ENCODE measurements at places on chromosomes 5 and 9.

GRCh38 chr9:69019808-69020207 is 5.9 kb upstream of the PRKACG start:
- no peak for DNase-seq

- no peak for DNase-seq
Measured at GRCh38 chr5:34011536-34011935, 3.7 kb upstream of the AMACR start.

- DNase-seq = no peak
Measured at GRCh38 chr9:121292801-121293241, 24.9 kb downstream of the GSN start.

- no peak for DNase-seq
Measured at GRCh38 chr9:126667190-126668055, 53.7 kb downstream of the LMX1B start.

GRCh38 chr5:96968074-96968473 is 32.2 kb downstream of the LNPEP start:
- DNase-seq = peak; percentile 42

DNA sequence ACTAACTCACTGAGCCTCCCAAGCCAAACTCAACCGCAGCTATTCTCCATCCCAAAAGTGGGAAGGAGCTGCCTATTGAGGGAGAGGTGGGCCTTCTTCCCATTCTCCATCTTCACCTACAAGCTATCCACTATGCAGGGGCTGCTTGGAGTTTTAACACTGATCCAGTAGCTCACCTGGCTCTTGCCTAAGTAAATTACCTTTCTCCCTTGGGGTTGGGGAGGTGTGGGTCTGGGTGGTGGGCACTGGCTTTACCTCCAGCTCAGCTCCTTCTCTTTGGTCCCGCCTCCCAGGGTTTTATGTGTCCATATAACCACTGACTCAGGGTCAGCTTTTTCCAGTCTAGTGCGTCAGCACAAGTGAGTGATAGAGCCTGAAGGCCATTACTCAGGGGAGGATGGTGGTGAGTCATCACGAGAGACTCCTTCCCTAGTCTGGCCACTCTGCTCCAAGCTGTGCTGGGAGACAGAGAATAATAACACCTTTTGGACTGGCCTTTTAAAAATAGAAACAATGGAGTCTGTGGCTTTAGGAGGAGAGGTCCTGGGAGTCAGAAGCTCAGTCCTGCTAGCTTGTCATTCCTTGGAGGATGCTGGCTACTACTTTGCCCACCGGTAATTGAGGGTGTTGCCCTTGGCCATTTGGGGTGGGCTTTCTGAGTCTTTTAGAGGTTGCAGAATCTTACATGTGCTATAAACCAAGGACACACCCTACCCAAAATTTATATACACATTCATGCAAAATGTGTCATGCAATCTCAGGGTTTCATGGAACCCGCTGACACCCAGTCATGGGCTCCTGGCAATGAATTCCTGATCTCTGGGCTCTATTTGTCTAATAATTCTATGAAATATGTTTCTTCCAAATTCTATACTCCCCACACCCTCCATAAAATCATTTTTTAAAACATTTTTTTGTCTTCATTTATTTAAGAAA is 35.6 kb upstream of the ATP6V1G1 start:
- DNase-seq = peak; percentile 99

DNA sequence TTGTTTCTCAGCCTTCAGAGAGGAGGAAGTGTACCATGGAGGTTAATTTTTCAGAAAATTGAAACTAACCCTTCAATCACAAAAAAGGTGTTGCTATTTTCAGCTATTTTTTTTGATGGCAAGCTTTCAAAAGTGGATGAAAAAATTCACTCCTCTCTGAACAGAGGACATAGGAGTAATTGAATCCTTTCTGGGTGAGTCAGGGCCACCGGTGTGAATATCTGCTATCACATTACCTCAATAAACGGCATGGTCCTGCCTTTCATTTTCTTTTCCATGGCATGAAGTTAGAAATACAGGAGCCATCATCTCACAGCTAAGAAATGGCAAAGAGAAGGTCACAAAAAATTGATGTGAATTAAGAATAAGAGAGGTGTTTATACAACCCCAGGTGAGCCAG is 90.2 kb upstream of the CCDC112 start:
- DNase-seq = no peak

DNA sequence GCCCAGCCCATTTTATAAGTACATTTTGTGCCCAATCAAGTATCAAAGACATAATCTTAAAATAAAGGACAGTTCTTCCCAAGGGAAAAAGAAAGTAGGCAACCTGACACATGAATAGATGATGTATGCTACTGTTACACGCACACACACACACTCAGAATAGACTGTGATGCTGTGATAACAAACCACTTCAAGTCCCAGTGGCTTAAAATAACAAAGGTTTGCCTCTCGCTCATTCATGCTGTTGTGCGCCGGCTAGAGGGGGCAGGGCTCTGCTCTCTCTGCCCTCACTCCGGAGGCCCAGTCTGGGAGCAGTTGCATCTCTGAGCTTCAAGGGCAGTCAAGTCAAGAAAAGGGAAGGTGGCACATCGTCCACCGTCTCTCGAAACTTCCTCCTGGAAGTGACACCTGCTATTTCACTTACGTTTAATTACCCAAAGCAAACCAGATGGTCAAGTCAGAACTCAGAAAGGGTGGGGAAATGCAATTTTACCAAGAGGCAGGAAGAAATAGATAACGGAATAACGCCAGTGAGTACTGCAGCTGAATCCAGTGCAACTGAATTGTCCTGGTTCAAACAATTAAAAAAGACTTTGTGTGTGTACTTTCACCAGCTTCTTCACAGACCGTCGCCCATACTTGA is 43.3 kb downstream of the ANKRD33B start:
- DNase-seq = no peak

DNA sequence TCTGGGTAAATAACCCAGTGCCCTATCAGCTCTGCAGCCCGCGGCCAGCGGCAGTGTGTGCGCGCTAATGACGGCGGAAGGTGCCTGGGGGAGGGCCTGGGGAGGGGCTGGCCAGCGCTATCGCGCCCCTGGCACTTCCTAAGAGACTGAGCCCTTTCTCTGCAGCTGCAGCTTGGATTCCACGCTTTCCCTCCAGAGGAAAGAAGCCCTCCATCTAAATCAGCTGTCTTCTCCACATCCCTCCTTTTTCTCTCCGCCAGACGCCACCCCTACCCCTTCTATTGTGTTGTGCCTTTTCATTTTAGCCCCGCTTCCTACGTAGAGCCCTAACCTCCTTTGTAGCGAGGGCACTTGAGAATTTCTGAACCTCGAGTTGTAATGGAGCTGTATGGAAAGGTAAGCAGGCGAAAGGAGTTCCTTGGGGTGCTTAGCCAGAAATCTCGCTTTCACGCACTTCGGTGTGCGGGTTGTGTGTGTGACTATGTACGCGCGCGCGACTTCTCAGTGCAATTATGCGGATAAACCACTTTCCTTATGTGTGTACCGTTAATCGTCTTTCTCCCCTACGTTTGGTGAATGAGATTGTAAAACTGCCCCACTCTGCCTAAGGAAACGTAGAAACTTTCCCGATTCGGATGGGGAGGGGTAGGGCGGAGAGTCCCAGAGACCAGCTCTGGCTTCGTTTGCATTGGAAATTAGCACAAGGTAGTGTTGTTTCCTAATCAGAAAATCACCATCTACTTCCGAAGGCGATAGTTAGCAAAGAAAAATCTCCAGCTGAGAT is 664 bp upstream of the RAB3C start:
- DNase-seq = no peak

DNA sequence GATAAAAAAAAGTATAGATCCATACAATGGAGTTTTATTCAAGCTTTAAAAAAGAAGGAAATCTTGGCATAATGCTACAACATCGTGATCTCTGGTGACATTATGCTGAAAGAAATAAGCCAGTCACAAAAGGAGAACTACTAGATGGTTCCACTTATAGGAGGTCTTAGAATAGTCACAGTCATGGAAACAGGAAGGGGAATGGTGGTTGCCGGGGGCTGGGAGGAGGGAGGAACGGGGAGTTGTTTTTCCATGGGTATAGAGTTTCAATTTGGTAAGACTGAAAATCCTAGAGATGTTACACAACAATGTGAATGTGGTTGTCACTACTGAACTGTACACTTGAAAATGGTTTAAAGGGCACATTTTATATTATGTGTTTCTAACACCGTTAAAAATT is 94.5 kb downstream of the CFAP90 start:
- DNase-seq = no peak

DNA sequence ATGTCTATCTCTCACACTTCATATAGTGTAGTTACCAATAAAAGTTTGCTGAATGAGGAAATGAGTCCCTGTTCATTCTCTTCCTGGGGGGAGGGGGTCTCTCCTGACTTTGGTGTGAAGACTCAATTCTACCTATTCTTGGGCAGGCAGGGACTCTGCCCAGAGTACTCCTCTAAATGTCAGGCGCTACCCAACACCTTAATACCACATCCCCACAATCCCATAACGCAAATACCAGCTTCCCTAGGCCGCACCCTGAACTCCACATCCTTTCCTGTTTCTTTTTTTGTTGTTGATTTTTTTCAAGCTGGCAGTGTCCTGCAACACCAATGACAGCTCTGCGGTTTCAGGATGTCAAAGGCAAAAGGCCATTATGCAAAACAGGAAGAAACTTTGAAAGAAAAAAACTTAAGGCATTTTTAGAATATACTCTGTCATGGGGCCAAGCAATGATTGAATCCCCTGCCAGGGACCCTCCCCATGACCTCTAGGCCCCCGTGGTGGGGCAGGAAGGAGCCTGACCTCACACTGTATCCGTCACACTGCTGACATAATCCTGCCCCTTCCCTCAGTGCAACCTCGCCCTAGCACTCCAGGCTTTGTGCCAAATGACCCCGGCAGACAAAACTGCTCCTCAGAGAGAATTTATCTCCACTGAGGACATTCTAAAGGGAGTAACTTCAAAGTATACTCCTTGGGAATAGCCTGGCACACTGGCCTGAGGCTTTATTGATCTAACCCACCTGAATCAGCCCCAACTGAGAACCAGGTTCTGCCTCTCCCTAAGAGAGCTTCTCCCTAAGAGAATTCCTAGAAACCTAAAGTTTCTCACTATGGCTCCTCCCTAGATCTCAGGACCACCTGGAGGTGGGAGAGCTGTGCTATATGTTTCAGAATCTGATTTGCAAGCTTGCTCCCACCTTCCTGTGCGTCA is 8.0 kb downstream of the B4GALT1 start:
- DNase-seq = peak; percentile 25

DNA sequence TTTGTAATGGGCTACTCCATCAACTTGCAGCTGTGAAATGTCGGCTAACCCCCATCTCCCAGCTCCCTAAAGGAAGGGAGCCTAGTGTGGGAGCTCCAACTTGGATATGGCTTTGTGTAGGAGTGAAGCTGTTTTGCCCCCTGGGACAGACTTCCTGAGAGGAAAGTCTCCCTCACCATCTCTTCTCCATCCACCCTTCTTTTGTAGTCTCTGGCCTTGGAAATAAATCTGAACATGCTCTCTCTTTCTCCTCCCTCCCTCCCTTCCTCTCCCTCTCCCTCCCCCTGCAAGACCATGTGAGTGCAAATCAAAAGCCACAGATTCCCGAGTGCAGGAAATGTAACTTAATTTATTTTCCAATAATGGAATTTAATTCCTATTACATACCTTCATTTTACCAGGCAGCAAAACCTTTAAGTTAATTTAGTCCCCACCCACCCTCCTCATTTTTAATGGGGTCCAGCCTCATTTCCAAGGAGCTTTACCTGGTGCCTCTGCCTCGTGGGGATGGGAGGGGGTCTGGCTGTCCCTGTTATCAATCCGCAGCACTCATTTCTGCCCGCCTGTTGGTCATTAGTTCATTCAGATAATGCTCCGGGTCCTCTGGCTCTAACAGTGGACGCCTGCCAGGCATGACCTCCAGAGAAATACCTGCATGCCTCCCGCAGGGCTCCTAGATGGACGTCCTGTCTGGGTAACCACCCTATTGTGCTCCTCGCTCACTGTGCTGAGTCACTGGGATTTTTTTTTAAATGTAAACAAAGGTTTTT is 122.9 kb upstream of the TAF11L2 start:
- DNase-seq = peak; percentile 28

DNA sequence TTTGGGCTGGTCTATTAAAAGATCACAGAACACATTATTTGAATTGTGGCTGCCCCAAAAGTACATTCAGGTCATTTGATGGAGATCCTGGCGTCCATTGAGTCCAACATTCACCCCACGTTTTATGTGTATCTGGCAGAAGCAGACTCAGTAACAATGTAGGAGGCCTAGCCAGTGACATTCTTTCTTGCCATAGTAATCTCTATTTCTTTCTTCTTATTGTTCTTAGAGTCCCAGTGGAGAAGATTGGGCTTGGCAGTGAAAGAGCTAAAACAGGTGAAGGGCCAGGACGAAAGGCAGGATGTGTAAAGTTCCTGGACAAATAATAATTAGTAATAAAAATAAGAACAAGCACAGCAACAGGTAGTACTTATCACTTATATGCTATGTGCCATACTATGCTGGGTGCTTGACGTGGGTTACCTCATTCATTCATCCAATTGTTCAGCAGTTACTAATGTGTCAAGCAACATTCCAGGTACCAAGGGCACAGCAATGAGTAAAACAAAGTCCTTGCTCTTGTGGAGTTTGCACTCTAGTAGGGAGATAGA is 12.6 kb upstream of the ANKH start:
- DNase-seq = no peak

DNA sequence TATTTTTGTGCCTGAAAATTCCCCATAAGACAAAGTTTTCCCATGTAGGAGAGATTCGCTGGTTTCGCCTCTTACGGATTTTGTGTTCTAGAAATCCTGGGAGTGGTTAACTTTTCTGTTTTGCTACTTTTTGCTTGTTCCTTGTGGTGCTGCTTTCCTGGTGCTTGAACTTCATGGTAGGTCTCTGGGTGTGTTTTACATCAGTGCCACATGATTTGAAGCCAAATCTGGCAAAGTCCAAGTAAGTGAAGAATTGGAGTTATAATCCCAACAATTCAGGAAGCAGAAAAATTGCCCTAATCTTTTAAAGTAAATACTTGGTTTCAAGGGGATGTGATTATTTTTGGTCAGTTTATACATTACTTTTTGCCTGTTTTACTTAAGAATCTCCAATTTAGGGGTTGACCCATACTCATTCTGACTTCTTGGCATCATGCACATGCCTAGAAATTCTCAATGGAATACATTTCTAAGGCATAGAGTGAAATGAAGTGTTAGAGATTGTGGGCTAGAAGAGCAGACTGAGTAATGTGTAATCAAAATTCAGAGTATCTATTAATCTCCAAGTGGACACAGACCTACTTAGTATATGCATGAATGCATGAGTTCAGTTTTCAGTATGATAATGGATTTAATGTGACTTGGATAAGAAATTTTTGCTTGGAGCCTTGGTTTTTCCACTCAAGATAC is 189.7 kb downstream of the CSNK1G3 start:
- no peak for DNase-seq

DNA sequence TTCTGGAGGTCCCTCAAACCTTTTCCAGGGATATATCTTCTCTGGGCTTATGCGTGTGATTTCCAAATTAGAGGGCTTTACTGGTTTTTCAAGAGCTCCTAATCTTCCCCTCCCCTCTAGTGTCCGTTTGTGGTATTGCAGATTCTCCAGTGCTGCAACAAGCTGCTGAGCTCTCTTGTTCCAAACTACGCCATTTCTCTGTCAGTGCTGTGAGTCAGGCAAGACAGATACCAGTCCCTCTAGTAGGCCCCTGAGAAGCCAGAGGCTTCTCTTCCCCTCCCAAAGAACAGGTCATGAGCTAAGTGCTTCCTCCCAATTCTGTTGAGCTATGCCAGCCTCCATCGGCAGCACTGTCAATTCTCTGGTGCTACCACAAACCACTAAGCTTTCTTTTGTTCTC is 149.5 kb downstream of the FANCC start:
- peak; percentile 52 for DNase-seq

Measured in RCC 7860 (cell line).